DMS79 (cell line): ENCODE measurements at places on chromosomes 7 and 10.

DNA sequence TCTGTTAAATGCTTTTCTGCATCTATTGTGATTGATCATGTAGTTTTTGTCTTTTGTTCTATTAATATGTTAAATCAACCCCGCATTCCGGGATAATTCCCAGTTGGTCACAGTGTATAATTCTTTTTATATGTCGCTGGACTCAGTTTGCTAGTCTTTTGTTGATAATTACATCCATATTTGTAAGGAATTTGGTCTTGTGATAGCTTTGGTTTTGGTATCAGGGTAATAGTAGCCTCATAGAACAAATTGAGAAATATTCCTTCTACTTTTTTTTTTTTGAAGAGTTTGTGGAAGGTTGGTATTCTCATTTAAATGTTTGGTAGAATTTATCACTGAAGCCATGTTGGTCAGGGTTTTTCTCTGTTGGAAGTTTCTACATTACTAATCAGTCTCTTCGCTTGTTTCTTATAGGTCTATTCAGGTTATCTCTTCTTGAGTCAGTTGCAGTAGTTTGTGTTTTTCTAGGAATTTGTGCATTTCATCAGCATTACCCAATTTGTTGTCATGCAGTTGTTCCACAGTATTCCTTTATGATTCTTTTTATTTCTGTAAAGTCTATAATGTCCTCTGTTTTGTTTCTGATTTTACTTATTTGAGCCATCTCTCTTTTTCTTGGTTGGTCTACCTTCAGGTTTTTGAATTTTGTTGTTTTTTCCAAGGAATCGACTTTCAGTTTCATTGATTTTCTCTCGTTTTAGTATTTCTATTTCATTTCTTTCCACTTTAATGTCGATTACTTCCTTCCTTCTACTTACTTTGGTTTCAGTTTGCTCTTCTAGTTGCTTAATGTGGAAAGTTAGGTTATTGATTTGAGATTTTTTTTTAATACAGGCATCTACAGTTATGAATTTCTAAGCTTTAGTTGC is 64.6 kb upstream of the GJD4 start:
- DNase-seq, result no peak

- no peak for DNase-seq
Observed at GRCh38 chr10:74088722-74089121, 61.9 kb downstream of the AP3M1 start.

DNA sequence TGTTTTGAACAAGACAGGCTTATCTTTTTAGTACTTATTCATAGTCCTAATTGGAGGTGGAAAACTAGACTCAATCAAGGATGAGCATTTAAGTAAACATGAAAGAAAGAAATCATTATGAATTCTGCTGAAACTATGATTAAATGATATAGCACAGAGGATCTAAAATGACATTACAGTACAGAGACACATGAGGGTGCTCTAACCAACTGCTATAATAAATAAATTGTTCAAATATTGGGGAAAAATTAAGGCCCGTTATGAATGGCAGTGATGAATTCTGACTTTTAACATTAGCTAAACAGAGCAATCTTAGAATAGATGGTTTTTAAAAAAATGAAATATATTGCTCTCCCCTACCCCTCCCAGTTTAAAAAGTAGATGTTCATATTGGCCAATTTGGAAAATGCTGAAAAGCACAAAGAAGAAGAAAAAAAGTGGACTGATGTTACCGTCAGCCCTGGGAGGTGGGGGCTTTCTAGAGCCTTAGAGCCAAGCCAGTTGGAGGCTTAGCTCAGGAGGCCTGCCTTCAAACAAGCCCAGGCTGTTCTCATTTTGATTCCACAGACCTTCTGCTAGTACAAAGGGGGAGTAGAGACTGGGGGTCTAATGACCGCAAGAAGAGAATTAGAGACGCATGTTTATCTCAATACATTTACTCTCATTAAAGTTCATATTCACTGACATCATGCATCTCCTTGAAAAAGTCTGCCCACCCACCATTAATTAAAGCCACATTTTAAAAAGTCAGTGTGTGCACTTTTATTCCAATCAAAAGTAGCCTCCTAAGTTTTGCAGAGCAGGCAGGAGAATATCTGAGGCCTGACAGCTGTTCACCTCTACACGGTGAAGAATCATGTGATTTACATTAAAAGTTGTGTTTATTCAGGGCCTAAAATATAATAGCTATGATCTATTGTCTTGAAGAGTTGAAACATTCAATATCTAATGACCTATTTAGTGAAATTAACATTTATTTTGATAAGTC is 10.0 kb downstream of the WNT2 start:
- DNase-seq, result no peak

GRCh38 chr10:17687117-17687831 is 43.3 kb downstream of the STAM start:
- DNase-seq, result no peak

DNA sequence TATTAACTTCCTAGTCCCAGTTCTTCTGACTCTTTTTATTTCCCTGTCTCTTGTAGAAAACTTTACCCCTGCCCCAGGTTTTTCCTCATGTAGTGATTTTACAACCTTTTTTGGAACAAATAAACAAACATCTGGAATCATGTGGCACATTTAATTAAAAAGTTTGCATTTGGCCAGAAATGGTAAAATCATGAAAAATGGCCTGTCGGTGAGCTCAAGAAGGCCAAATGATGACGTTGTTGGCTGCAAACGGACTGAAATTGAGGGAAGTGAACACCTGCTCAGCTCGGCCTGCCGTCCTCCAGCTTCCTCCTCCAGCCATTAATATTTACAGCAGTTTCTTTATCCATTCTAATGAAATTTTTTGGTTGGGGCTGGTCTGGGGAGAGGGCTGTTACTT is 902.8 kb downstream of the LRMDA start:
- DNase-seq, result no peak

DNA sequence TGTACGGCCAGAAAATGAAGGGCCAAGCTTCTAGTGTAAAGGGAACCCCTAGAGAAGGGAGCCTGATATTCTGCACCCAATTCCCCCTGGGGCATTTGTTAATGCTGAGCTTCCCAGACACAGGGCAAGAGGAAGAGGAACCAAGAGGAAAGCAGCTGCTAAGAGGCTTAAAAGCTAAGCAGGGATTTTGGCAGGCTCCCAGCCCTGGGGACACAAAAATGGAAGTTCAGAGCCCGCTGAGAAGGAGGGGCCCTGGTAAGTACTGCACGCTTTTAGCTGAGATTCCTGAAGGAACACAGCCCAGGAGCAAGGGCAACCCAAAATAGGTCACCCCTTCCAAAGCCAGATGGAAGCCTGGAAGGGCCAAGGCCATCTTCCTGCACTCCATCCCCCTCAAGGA is 387.3 kb upstream of the MGMT start:
- DNase-seq, result no peak

DNA sequence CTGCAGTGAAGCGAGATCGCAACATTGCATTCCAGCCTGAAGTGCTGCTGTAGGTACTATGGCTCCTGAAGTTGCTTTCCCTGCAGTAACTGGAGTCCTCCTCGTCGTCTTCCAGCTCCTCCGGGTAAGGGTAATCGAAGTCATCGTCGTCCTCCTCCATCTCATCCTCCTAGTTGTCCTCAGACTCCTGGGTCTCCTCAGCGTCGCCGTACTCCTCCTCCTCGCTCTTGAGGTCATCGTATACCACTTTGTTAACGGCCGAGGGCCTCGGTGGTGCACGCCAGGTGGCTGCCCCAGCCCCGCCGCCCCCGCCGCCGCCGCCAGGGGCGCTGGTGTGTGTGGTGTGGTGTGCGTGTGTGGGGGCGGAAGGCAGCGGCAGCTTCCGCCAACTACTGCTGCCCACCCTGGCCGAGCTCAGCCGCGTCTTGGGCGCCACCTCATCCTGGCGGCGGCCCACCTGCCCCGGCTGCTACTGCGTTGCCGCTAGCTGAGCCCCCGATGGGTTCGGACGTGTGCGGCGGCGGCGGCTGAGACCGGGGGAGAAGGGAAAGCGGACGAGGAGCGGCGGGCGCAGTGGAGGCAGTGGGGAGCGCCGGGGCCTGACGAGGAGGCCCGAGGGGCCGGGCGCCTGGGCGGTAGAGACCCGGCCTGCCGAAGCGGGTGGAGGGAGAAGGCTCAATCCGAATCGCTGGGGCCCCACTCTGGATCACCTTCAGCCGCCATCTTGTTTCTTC is 11.8 kb upstream of the ACBD5 start:
- no peak for DNase-seq

DNA sequence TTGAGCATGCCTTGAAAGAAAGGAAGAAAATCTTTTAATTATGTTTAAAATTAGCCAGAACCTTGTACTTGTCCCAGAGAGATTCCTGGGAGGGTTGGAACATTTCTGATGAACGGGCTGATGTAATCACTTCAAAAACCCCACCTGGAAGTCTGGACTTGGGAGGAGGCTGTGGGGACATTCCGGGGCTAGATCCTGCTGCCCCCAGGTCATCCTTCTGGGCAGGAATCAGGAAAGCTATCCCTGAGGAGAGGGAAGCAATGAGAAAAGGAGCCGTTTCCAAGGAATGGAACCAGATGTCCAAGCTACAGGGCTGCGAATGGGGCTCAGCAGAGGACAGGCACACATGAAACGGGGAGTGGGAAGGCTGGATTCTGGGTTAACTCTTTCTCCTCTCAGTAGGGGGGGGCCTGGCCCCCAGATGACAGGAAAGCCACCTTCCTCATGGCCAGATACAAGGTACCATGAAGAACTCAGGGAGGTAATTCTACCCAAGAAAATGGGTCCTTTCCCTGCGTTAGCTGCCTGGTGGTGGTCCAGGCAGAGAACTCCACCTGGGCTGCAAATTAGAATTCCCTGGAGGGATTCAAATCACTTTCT is 280.1 kb downstream of the TCF7L2 start:
- DNase-seq, result no peak
